ENCODE measurements at places on chromosomes 2 and 18. TPM values are rescaled to one million over a fixed set of nuclear protein-coding genes. Genes with fewer than 3 reads are reported as not detected.
A peak's percentile ranks its signal among the peaks of the same experiment; 100 is the strongest.

Gene RBM44
- 0.71 TPM for total RNA-seq

- no peak for DNase-seq
Measured at GRCh38 chr2:159795841-159796690, 1.9 kb downstream of the CD302 start.

GRCh38 chr2:154697418-154698252 lies 860 bp upstream of the KCNJ3 start:
- peak; percentile 55 for DNase-seq

GRCh38 chr2:62801814-62802523 lies 96.5 kb downstream of the EHBP1 start:
- no peak for DNase-seq

Gene PXDN
- total RNA-seq = 166 TPM

DNA sequence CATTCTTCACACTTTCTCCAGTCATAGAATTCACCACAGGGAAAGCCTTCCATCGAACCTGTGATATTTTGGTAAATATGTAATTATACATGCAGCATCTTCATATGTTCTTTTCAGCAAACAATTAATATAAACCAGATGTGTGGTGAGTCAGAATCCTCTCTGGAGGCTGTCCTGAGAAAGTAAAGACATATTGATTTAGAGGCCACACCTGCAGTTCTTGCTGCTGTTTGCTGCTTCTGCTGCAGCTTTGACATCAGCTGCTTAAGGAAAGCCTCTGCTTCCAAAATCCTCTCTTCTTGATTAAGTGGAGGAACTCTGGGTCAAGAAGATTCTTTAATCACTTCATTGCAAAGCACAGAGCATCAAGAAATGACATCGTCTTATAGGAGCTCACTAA lies 568.8 kb upstream of the ZEB2 start:
- no peak for DNase-seq

DNA sequence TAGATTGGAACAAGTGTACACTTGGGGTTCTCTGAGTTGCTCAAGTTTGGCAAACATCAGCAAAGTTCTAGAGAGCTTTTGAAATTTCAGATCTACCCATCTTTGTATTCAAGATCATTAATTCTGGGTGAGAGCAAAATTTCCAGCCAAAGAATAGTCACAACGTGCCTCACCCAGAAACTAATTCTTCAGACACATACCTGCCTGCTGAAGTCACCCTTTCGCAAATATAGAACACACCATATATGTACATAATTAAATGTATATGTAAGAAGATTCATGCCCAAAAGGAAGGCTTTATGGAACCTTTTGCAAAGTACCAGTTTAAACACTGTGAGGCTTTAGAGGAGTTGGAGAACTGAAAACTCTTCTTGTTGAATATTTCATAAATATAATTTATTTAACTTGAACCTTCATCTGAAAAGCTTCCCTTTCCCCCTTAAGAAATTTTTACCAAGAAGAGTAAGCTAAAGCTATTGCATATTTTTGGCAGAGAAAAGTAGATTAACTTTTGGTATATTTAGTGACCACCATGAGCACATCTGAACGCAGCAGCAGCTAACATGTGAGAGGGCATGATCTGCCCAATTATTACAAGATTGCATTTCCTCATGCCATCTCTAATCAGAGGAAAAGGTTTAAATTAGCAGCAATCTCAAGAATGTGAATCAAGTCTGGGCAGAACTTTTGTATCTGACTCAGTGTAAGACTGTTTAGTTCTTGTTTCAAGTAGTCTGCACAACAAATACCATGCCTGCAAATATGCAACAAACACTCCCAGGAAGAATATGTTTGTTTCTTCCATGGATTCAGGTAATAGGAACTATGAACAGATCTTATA lies 8.2 kb downstream of the RND3 start:
- no peak for DNase-seq

Gene ZC3H6
- total RNA-seq = 13.0 TPM

GRCh38 chr18:13305301-13305700 lies 86.7 kb downstream of the LDLRAD4 start:
- no peak for DNase-seq

DNA sequence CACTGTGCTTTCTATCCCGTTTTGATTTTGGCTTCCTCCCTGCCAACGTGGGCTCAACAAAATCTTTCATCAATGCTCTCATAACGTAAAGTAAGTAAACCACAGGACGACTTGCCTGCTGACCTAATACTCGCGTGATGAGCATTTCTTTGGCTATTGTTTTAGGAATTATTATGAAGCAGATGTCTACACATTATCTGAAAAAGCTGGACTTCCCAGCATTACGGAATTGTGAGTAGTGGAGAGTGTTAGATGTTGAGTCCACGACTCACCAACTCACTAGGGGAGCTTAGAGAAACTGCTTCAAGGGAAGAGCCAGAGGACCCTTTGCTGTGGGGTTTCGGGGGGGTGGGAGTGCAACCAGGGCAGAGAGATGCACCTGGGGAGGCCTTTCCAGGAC lies 21.9 kb downstream of the HJURP start:
- DNase-seq = no peak

GRCh38 chr2:120845277-120845676 lies 109.6 kb downstream of the GLI2 start:
- DNase-seq = no peak

GRCh38 chr18:36640021-36640952 lies 188.5 kb downstream of the TPGS2 start:
- no peak for DNase-seq

Gene DSG1
- total RNA-seq = not detected

DNA sequence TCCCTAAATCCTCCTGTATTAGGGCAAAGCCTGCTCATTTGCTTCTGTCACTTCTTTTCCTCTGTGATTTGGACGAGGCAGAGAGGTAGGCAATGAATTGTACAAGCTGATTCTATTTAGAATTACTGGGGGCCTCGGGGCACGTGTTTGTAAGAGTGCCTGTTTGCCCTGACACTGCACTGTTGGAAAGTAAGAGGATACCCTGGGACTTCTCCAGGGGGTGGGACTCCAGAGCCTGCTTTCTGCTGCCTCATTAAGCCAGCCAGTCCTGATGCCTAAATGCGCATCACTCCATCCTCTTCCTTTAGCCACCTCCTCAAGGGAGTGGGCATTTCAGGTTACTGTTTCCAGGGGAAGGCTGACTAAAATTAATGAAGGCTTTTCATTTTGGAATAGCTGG lies 134.3 kb downstream of the TDRD15 start:
- no peak for DNase-seq

DNA sequence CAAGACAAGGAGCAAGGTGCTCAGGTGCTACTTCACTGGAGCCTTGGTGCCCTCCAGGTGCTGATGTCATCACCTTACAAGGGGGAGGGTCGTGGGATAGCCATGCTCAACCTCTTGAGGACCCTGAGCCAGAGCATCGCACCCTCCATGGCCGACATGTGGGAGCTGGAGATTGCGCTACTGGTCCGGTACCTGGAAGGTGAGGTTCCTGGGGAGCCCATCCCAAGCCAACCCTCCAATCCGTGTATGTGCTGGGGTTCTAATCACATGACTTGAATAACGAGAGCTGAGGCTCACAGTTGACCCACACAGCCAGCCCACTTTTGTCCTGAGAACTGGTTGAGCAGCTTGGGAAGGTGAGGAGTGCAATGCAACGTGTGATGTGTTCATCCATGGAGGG lies 25.9 kb downstream of the MROH2A start:
- no peak for DNase-seq

GRCh38 chr2:213119061-213119809 lies 32.2 kb downstream of the IKZF2 start:
- DNase-seq = no peak

Gene SKA1
- 15.7 TPM for total RNA-seq

GRCh38 chr2:177270531-177270930 lies 6.0 kb upstream of the NFE2L2 start:
- no peak for DNase-seq

DNA sequence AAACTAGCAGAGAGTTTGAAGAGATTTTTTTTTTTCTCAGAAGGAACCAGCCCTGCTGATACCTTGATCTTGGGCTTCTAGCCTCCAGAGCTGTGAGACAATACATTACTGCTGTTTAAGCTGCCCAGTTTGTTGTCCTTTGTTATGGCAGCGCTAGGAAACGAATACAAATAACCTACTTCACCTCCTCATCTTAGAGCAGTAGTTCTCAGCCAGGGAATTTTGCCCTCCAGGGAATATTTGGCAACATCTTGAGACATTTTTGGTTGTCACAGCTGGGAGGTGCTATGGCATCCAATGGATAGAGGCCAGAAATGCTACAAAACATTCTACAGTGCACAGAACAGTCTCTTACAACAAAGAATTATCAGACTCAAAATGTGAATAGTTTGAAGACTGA lies 43.9 kb upstream of the BCL11A start:
- no peak for DNase-seq

DNA sequence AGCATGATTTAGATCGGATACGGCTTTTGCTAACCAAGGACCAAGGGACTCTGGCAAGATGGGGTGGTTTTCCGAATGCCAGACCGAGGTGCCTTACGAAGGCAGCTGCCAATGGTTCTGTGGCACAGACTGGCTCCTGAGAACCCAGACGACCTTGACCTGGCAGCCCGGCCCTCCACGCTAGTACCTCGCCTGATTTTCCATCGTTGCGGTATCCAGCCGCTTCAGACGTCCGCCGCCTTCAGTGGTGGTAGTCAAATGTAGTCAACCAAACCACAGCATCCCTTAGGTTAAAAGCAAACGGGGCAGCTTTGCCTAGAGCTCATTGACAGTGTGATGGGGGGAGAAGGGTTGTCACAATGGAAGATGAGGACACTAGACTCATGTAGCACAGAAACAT lies 42.6 kb downstream of the GBX2 start:
- no peak for DNase-seq

- no peak for DNase-seq
Measured at GRCh38 chr18:22552254-22552653, 134.5 kb upstream of the CTAGE1 start.
